NCI-H187 treated with DMSO at 0.1 percent for 48 hours (cell line): ENCODE measurements at places on chromosomes 3 and 15.

GRCh38 chr3:128275316-128276145 lies 122.2 kb downstream of the EEFSEC start:
- no peak for DNase-seq

DNA sequence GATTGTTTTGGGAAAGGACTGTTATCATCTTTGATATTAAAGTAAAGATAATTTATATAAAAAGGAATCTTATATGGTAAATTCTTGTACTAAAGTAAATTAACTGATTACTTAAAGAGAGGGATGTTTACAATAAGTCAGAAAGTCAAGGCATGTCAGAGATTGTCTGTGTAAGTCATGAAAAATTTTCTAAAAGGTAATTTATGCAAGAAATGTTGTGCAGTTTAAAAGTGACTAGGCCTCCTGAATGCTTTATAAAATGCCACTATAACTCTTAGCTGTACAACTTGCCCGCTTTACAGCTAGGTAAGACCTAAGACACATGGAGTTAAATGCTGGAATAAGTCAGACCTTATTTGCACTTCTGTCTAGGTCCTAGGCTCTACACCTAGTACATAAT lies 692.9 kb downstream of the GBE1 start:
- DNase-seq: no peak

DNA sequence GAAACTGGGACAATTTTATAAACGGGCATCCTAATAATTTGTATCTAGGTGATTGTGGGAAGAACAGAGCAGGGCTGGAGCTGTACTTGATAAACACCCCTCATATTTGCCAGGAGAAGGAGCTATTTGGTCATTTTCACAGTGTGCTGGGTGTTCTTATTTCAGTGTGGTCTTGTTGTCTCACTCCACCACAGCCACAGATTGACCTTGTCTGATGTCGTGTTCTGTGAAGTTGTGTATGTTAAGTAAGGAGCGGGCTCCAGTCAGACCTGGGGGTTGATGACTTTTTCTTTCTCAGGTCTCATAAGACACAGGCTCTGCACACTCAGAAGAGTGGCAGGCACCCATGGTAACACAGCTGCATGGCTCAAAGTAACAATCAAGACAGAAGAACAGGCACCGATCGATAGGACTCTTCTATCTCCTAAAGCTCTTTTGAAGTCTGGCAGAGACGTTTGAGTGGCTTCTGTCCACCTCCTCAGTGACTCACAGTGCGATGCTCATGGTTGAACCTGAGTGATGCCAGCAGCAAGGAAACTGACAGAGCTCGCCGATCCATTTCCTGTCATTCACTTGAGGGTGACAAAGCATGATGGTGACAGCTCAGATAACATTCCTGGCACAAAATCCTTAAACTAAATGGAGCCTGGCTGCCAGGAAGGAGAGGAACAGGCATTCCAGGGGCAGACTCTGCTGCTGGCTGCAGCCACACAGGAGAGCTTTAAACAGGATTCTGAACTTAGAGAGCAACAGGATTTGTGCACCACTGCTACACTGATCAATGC lies 20.8 kb downstream of the DPH3 start:
- no peak for DNase-seq

DNA sequence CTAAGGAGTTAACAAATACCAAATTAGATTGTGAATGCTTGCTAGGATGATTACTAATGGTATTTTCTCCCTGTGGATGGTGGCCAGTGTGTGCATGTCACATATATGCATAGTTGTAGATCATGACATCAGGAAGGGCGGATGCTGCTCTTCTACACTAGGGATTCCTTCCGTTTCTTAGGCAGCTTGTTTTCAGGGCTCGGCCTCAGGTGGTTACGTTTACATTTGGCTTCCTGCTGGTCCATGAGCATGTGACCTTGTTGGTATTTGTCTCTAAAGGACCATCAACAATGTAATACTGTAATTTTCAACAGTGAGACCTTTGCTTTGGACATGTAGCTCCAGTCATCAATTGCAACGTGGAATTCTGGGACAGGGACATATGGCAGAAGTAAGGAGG lies 221.4 kb downstream of the NR1D2 start:
- DNase-seq: no peak

GRCh38 chr3:149120051-149120972 lies 9.1 kb upstream of the HPS3 start:
- no peak for DNase-seq

DNA sequence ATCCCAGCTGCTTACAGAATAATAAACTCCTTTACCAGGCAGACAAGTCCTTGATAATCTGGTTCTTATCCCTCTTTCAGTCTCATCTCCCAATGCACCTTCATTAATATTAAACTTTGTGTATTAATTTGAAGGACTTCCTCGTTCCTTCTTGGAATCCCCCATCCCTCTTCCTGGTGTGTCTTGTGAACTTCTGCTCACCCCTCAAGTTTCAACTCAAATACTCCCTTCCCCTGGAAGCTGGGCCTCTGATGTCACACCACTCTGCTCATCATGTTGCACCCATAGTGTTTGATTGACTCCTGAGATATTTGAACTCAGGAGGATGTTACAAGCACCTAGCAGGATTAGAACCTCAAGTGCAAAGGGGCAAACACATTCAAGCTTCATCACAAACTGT lies 3.3 kb upstream of the STT3B start:
- DNase-seq: no peak

DNA sequence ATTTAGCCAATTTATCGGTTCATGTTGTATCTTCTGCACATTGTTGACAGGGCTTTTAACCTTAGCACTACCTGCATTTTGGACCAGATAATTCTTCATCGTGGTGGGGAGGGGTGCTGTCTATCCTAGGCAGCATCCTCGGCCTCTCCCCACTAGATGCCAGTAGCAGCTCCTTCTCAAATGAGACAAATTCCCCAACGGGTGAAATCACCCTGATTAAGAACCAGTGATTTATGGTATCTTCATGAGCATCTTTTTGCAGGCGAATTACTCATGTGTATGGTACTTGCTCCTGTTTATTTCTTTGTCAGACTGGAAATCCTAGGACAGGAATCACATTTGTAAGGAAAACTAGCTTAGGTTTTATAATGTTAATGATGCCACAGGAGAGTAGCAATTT lies 68.0 kb downstream of the C3orf70 start:
- no peak for DNase-seq

GRCh38 chr3:126932188-126932931 lies 50.6 kb upstream of the PLXNA1 start:
- DNase-seq: no peak

DNA sequence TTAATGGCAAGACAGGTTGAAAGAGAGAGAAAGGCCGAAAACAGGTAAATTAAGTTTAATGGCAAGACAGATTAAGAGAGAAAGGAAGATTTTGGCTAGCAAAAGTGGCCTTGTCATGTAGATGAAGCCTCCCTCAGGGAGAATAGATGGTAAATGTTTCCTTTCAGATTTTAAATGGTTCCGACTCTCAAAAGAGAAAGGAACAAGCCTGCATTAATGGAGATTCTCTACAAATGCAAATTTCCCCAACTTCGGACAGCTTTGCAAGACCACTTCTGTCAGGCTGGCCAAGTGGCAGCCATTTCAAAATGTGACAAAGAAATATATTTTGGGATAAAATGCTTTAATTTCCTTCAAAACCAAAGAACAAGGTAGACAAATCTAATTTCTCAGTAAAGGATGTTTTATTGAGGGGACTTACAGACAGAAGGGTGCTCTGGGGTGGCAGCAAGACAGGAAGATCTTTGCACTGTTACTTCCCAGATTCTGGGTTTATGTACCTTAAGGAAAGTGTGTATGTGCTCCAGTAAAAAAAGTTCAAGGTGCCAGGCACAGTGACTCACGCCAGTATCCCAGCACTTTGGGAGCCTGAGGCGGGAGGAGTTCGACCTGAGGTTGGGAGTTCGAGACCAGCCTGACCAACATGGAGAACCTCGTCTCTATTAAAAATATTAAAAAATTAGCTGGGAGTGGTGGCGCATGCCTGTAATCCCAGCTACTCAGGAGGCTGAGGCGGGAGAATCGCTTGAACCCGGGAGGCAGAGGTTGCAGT lies 626.3 kb upstream of the NAALADL2 start:
- DNase-seq: no peak

DNA sequence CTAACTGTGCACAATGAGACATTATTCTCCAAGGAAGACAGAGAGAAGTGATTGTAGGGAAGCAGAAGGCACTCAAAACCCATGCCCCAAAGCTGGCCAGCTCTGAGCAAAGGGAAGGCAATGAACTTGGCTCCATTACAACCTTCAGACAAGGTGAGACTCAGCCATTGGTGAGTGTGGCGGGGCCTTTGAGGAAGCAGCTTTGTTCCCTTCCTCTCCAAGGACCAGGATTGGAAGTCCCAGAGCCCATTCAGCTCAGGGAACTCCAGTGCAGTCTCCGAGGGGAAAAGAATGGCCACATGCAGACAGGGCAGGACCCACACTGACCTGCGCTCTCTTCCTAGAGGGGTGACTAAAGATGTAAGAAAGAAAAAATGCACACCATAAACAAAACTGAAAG lies 23.1 kb downstream of the HEG1 start:
- no peak for DNase-seq

DNA sequence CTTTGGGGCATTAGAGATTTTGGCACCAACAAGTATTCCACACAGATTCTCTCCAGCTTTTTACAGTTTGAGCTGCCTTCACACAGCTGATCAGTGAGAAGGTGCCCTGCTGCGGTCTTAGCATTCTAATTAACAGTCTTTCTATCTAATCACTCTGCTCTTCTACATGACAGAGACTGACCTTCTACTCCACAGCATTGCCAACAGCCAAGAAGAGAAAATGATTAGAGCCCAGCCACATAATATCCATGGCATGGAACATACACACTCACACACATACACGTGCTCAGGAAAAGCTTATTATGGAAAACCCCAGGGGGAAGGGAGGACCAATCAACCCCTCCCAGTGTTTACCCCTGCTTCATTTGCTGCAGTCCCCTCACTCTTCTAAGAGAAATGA lies 76.1 kb upstream of the PPP2R3A start:
- DNase-seq: no peak

DNA sequence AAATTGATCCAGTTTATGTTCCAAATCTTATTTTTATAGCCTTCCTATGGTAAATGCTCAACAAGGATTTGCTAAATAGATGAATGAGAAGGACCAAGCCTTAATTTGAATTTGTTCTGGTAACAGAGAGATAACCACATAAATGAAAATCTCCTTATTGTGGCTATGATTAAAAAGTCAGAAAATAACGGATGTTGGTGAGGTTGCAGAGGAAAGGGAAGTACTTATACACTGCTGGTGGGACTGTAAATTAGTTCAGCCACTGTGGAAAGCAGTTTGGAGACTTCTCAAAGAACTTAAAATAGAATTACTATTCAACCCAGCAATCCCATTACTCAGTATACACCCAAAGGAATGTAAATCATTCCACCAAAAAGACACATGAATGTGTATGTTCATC lies 26.2 kb downstream of the AAGAB start:
- DNase-seq: no peak

DNA sequence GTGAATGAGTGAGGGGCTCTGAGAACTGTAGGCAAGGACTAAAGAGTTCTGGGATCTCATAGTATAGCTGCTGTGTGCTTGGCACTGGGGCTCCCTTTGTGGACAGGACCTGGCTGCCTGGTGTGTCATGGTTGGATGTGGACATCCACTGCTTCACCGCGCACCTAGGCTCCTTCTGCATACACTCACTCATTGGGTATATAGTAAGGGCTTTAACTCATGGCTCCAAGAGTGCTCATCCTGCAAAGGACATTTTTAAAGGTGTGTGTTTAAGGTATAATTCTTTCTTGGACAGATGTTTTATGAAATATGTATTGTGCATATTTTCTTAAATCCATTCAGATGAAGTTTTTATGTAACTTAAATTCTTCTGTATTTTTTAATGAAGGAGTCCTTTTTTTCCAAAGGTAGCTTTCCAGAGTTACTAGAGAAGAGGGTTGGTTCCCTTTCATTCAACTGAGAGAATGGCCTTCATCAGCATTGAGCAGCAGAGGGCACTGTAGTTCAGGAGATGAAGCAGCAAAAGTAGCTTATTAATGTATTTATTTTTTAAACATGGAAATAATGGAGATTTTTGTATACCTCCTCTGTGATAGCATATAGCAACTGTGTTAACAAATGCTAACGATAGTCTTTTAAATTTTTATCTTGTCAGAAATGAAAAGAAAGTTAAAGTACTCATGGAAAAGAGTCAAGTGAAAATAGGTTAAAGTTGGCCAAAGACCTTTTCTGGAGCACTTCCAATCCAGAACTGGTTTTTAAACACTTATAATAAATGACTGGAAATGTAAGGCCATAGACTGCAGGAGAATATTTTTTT lies 25.2 kb downstream of the OXNAD1 start:
- no peak for DNase-seq

DNA sequence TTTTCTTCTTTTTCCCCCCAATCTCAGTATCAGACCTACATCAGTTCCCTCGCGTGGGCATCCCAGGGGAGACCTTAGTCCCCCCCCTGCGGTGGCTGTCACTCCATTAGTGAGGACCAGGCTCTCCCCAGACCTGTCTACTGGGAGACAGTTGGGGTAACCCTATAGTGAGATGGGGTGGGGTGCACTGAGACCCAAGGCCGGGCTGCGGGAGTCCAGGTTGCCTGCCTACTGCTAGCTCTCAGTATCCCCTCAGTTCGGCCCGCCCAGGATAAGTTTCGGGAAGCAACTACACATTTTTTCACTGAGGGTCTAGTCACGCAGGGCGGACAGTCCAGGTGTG lies 671 bp upstream of the DCUN1D1 start:
- DNase-seq: no peak
